Naive thymus-derived CD4-positive, alpha-beta T cell (primary cell): ENCODE measurements at places on chromosomes 13 and 19. TPM values are rescaled to one million over a fixed set of nuclear protein-coding genes. Genes with fewer than 3 reads are reported as not detected.

Gene SLC46A3
- 11.1 TPM for total RNA-seq

GRCh38 chr13:76820759-76821158, 65.4 kb downstream of the KCTD12 start:
- no peak for DNase-seq

- DNase-seq: no peak
These were observed 56.4 kb upstream of the NPAS1 start for GRCh38 chr19:46963093-46963734.

GRCh38 chr19:33050110-33050509, 14.6 kb downstream of the RHPN2 start:
- no peak for DNase-seq

DNA sequence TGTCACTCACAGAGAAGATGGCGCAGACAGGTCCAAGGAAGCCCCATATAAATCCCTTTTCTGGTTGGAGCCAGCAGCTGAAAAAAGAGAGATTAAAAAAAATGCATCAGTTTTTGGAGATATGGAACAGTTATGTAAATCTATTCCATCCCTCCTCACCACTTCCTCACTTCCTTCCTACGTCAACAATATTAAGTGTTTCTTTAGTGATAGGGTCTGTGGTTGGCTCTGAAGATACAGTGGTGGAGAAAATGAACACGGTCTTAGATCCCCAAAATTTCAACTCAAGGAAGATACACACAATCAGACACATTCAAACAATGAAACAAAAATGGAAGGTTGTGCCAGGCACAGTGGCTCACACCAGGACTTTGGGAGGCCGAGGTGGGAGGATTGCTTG, 31.5 kb downstream of the ADGRE2 start:
- no peak for DNase-seq

GRCh38 chr13:110129539-110130186, 177.3 kb downstream of the COL4A1 start:
- no peak for DNase-seq

DNA sequence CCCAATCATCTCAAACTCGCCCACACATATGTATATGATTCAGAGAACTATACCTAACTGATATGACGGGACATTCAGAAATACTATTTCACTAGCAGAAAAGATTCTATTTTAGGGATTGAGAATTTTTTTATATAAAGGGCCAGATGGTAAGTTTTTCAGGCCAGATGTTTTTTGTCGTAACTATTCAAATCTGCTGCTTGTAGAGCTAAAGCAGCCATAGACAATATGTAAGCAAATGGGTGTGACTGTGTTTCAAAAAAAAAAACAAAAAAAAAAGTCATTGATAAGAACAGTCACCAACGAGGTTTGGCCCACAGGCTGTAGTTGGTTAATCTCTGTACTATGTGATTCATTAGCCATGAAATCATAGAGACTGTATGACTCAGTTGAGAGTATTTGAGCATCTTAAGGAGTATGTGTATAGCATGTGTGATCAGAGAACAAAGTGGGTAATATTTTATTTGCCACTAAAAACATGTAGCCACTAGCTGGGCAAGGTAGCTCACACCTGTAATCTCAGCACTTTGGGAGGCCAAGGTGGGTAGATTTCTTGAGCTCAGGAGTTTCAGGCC, 2724.7 kb downstream of the PCDH9 start:
- DNase-seq: no peak

DNA sequence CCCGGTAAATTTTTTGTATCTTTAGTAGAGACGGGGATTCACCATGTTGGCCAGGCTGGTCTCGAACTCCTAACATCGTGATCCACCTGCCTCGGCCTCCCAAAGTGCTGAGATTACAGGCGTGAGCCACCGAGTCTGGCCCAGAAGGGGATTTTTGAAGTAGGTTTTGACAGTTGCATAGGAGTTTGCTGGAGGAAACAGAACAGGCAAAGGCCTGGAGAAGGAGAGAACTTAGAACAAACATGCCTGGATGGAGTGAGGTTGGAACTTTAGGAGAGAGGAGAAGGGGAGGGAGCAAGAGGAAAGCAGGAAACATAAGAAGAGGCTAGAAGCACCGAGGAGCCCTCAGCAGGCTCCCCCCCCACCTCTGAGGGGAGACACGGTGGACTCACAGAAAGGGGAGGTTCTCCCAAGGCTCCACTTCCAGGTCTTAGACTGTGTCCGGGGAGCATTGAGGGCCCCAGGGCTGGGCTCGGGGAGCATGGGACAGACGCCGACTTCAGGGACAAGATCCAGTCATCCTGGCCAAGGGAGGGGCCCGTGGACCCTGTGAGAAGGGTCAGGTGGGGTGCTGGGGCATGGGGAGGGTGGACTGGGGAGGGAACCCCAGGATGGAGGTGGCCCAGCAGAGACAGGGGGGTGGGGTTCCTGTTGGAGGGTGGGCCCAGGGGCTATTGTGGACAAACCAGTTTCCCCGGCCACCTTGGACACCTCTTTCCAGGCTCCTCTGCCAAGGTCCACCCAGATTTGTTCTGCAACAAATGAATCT, 1.8 kb upstream of the FBN3 start:
- no peak for DNase-seq

DNA sequence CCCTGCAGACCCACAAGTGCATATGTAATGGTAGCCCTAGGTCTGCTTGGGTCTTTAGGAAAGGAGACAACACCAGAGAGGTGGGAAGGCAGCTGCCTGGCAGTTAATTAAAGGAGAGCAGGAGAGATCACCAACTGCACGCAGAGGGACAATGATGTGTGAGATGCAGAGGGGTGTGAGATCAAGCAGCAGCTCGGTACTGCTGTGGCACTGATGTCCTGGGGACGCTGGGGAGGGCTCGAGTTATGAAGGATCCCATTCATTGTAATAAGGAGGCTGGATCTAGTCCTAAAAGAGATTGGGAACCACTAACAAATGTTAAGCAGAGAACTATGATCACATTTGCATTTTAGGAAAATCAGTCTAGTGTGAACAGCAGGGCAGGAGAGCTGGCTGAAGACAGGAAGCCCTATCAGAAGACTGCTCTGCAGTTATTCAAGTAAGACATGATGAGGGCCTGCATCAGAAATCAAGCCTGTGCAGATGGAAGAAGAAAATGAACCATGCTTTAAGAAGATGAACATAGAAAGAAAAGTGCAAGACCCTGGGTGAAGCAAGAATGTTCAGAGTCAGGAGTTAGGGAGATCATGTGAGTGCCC, 80.4 kb downstream of the DLEU7 start:
- no peak for DNase-seq

DNA sequence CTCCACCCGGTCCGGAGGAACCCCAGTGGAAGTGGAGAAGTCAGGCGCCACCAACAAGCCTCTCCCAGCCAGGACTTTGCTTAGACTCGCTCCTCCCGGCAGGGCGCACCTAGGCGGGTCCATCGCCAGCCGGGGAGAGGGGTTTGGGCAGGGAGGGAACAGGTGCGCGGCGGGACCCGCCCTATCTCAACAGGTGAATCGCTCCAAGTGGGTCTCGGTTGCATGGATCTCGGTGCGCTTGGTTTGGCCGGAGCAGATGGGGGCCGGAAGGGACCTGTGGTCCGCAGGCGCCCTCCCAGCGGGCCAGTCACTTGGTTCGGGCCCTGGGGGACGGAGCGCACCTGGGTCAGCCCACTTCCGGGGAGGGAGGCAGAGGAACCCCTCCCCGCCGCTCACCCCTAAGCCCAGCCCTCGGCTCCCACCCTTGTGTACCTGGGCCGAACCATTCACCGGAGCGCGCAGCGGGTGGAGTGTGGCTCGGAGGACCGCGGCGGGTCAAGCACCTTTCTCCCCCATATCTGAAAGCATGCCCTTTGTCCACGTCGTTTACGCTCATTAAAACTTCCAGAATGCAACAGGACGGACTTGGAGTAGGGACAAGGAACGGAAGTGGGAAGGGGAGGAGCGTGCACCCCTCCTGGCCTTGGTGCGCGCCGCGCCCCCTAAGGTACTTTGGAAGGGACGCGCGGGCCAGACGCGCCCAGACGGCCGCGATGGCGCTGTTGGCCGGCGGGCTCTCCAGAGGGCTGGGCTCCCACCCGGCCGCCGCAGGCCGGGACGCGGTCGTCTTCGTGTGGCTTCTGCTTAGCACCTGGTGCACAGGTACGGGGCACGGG, at the start of gene LSR:
Gene LSR (plus strand): TSS at position 693 of the 836 bp plus-strand sequence. CDS start 21 bp downstream, at position 714.
- DNase-seq: peak; percentile 67

DNA sequence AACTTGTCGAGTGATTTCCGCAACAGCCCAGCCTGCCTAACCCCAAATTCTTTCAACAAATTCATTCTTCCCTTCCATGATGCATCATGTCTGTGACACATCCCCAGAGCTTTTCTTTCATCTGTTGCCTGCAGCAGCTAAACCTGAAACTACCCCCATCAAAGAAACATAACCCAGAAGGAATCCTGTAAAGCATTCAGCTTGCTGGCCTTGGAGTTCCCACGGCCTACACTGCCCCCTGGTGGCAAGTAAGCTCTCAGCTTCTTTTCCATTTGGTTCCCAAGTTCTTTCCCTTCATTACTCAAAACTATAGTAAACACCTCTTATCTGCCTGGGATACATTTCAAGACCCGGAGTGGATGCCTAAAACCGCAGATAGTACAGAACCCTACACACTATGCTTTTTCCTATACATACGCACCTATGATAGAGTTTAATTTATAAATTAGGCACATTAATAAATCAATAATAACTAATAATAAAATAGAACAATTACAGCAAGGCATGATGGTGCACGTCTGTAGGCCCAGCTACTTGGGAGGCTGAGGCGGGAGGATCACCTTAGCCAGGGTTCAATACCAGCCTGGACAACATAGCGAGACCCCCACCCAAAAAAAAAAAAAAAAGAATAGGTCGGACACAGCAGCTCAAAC, 7.4 kb downstream of the ETHE1 start:
- DNase-seq: peak; percentile 80

DNA sequence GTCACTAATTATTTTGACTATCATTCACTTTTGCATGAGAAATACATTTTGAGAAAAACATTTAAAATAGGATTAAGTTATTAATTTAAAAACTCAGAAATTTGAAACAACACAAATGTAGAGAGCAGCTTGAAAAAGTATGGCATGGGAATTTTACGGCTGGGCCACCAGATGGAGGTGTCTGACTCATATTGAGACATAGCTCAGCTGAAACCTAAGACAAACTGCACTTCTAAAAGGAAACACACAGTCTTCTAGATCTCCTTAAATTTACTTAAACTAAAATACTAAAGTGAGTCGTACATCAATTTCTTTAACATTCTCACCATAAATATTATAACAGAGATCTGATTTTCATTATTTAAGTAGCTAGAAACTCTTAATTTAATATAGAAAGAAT, 41.9 kb upstream of the POSTN start:
- DNase-seq: no peak
